Anterior cingulate cortex (tissue), 58 donors: ENCODE measurements at places on chromosomes 7 and 10.

GRCh38 chr10:97852277-97852676, 2.6 kb downstream of the GOLGA7B start:
- no peak for DNase-seq

DNA sequence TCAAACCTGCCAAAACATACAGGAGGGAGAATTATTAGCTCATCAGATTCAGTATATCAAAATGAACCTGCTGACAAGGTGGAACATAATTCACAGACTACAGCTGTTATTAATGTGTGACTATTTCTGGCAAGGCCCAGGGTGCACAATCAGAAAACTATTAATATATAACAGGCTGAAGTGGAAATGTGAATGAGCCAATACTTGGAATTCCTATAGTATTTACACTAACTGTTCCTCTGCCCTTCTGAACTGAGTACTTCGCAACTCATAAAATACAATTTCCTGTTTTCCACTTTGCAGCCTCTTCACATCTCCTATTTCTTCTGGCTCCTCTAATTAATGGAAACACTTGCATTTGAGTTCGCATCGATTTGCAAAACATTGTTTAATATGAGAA, 330.8 kb downstream of the DPP6 start:
- no peak for DNase-seq

DNA sequence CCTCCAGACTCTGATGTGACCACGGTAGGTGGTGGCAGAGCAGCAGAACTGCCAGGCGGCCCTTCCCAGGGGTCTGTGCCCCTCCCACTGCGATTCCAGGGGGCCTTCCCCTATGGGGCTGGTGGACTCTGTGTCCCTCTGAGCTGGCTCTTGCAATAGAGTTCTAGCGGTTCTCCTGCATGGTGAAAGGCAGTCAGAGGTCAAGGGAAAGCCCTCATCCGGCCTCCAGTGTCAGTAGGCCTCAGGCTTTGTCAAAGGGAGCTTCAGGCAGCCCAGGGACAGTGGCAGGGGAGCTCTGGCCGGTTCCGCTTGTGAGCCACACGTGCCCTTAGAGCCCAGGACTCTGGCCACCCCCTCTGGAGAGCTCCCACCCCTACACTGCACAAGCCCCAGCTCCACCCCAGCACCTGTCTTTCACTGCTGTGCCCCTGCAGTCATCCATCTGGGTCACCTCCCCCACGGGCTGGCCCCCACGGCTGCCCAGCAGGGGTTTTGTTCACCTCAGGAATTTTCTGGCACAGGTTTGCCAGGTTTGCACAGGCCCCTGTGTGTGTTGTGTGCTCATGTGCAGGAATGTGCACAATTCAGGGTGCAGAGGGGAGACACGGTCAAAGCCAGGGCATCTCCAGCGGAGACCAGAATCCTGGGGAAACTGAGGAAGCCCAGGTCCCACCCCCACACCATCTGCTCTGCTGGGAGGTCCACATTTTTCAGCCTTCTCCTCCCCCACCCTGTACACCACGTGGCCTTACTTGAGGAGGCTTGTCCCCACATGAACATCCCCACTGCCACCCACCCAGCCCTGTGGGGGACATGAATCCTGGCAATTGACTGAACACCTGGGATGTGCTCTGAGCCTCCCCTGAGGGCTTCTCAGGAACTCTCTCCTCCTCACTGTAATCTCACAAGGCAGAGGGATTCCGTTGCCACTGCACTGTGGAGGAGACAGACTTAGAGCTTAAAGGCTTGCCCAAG, 23.8 kb downstream of the C10orf105 start:
- DNase-seq = no peak

DNA sequence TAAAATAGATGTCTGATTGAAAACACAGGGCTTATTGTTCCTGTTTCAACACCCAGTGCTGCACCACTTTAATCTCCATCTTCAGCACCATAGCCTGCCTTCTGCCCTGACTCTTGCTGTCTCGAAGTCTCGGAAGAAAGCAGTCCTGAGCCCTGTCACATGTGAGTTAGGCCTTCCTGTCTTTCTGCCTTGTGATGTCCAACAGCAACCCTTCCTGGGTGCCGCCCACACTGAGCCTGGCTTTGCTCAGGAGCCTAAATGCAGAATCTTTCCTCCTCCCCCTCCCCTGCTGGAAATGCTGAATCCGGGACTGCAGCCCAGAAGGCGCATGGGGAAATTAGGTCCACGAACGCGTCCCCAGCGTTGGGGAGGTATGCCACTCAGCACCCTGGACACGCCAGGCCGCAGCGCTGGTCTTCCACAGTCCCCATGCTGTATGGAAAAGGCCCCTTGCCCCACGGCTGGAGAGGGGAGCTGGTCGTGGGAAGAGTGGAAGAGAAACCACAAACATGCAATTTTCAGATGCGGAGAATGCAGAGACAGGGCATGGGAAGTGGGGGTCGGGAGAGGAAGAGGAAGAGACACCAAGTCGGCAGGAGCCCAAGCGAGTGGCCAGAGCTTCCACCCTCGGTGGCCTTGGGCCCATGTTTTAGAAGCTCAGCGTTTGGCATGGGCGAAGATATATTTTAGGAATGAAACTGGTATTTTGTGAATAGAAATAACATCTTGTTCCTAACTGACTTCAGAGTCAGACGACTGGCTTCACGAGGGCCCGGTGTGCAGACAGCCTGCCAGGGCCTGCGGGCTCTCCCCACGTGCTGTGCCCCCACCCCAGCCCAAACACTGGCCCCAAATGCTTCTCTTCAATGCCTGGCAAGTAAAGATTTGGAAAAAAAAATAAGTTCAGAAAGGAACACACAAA, 656.1 kb upstream of the FOXK1 start:
- DNase-seq = no peak

DNA sequence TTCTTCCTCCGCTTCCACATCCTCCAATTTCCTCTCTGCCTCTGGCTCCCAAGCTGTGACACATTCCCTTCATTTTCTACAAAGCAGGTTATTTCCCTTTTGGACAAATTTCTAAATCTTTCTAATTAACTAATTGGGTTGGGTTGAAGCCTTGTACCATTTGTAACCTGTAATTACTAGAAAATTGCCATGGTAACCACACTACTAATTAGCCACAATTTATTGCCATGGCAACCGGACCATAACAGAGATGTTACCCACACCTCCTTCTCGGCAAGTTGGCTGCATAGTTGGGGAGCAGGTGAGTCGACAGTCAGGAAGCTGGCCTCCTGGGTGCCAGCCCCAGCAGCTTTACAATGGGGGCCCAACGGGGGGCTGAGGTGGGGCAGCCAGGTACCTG, 61.6 kb downstream of the GOLGA7B start:
- no peak for DNase-seq

DNA sequence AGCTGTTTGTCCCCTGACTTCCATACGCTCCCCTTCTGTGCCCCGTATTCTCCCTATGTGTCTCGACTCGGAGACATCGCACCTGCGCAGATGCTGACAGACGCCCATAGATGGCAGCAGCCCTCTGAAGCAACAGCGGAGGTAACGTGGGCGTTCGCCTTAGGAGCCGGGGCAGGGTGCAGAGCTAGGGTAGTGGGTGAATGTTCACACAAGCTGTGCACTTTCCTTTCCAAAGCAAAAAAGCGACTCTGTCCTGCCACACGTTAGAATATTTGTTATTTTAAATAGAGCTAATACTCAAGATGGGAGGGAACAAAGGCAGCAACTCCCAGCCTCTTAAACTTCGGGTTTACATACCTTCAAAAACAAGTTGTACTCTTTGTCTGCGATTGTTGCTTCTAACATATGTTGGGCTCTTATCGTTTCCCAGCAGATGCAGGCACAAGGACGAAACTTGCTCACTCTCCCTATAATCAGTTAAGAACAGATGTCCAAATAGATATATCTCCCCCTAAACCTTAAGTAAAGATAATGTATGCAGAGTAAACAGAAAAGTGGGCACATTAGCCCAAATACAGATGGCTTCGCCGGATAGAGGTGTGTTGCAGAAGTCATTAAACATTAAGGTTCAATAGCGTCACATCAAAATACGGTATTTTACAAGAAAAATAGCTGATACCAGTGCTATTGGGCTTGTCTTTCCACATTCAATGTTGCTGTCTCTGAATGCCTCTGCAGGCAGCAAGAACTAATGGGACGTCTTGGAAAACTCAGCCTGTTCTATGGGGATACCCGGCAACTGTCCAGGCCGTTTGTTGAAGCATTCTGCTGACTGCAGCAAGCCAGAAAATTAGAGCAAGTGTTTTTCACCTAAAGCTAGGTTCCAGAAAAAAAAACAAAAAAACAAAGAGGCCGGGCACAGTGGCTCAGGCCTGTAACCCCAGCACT, 340.3 kb upstream of the PRKCQ start:
- peak; percentile 75 for DNase-seq

- no peak for DNase-seq
Observed at GRCh38 chr7:87369216-87369615, 23.8 kb downstream of the CROT start.

GRCh38 chr10:116768786-116769185, 26.4 kb upstream of the HSPA12A start:
- no peak for DNase-seq

DNA sequence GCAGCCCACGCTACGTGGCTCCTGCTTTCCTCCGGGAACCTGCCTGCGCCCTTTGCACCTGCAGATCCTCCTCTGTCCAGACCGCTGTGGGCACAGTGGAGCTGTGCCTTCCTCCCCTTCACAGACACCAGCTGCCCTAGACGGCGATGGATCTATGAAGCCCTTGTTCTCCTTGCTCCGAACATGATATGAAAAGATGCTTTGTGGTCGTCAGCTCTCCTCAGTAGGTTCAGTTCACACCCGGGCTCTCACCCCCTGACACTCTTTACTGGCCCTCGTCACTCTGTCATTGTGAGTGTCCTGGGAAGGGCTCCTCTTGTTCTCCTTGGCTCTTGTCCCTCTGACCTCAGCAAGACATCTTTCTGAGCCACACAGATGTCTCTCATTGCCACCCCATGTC, 4.2 kb downstream of the ZNF488 start:
- DNase-seq = peak; percentile 44

- no peak for DNase-seq
Observed at GRCh38 chr10:123284022-123284421, 129.8 kb downstream of the BUB3 start.

GRCh38 chr10:77195101-77195500, 442.5 kb downstream of the KCNMA1 start:
- DNase-seq = no peak

DNA sequence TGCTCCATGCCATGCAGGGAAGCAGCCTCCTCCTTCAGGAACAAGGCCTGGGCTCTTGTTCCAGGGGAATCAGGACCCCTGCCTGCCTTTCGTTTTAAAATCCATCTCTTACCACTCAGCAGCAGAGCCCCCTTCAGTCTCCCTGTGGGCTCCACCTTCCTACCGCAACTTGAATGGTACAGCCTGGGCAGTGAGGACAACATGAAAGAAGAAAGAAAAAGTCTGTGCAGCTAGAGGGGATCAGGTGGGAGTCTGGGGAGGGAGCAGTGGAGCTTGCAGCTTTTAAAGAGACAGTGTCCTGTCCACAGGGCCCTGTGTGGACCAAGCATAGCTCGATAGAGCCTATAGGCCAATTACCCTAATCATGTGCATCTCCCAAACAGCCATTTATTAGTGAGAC, 3.7 kb downstream of the PLXNA4 start:
- no peak for DNase-seq

DNA sequence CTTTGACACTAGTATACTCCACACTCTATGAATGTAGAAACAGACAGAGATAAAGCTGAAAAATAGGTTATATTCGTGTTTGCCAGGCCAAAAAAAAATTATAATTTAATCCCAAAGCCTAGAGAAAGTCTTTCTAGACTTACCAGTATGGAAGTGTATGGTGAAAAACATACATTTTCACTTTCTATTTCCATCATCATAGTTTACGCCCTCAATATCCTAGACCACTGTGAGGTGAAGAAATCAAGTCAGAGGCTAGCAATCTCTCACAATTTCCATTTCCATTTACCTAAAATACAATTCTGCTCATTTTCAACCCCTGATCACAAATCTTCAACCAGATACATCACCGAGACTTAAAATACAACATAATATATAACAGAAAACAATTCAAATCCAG, 16.2 kb downstream of the GPR22 start:
- no peak for DNase-seq

DNA sequence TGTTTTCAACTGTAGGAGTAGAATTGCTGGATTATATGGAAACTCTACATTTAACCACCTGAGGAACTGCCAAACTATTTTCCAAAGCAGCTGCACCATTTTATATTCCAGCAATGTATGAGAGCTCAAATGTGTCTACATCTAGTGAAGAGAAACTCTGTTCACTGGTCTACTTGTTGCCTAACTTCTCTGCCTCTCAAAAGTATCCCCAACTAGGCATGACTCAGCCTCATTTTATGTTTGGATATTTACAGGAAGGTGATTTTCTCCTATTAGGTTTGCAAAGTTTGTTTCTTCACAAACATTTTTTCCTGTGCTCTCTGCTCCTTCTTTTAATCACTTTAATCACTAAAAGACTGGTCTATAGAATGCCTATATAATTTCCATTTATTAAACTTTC, 37.1 kb upstream of the SRI start:
- DNase-seq = no peak

GRCh38 chr7:43876976-43877745, 7.8 kb upstream of the MRPS24 start:
- no peak for DNase-seq

- DNase-seq = no peak
Observed at GRCh38 chr10:36700123-36700522, 425.3 kb upstream of the ANKRD30A start.

DNA sequence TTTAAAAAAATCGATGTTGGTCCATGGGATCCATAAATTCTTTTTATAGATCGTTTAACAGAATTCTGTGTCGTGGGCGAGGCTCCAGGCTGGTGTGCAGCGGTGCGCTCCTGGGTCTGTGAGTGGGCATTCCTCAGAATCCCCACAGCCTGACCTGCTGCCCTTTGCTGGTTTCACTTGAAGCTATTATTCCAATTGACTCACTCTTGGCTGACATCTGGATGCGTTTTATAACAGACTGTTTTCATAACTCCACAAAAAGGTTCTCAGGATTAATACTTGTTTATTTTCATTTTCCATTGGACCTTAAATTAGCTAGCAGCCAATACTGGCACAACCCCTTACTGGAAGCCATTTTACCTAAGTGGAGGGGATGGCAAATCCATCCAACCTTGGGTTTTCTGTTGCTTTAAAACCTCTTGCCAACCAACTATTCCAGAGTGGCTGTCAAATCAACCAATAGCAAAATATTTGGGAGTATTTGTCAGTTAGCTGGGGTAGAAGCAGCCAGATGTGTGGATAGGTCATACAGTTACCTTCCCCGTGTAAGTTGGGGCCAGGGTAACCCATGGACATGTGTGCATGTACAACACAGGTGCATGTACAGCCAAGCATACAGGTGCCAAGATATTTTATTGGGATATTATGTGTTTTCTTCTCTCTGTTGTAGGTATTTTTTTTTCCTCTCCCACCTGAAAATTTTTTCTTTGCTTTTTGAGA, 160.7 kb upstream of the ZNF32 start:
- no peak for DNase-seq
